ENCODE measurements at places on chromosomes 4 and X.

DNA sequence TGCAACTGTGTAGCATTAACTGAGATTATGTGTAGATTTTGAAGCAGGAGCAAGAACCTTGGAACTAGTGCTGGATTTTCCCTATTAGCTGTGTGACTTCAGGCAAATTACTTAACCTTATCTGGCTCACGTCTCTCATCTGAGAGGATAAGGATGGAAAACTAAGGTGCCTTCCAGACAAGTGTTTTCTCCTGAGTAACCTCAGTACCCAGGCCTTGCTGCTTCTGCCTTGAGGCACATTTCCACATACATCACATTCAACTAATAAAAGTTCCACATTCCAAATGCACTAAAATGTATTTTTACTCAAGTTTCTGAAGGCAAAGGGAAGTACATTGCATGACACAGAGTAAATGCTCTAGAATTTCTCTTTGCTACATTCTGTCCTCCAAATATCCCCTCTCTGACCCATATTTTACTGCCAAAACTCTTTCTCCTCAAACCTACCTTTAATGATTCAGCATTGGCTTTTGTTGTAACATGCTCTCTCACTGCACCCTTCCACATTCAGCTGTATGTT, 195.4 kb upstream of the ADGRL3 start:
- DNase-seq, result no peak

DNA sequence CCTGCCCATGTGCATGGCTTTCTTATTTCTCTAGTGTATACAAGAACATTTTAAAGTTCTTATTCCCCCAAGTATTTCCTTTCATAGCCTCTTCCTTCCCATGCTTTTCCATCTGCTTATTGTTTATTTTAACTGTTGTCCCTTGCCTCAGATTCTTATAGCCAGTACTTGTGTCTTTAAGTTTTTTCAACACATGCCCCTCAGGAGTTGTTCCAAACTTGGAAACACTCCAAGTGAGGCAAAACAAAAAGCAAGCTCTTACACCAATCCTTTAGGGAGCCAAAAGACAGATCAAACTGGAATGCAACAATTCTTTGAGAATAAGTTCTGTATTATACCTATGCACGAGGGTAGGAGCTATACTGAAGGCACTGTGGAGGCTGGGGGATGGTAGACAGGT, 222.0 kb upstream of the STK26 start:
- no peak for DNase-seq

DNA sequence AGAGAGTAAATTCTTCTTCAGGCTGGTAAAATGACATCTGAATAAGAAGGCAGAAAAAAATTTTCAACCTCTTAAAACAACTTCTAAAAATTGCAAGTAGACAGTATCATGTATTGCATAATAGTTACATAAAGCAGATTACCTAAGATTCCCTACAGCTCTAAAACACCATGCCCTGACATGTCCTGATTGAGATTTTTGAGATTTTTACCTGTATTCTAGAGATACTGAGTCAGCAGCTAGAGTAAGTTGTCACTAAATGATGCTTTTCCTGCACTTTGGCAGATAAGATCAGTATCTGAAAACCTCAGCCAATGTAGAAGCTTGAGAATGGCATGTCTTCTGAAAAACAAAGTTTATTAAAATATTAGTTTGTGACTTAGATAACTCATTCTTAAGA, 713.6 kb downstream of the CCSER1 start:
- no peak for DNase-seq

DNA sequence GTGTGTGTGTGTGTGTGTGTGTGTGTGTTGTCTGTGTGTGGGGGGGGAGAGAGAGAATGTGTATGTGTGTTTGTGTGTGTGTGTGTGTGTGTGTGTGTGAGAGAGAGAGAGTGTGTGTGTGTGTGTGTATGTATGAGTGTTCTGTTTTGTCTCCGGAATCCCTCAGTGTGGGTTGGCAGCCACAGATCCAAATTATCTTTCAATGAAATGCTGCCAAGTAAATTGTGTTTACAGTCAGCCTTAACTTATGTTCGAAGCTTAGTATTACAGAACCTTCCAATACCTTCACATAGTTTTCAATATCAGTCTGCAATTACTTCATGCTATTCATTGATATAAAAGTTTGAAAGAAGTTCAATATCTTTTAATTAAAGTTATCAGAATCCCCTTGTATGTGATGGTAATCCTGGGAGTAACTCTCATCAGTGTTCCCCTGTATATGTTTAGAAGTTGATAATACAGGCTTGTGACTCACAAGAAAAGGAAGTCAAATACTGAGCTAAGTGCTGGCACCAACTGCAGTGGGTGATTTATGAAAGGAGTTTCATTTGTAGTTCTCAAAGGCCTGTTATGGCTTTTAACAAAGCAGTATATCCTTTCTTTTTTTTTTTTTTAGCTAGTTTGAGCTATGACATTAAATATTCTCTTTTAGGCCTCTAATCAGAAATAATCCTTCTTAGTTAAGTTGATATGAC, 51.6 kb upstream of the HTR2C start:
- no peak for DNase-seq

DNA sequence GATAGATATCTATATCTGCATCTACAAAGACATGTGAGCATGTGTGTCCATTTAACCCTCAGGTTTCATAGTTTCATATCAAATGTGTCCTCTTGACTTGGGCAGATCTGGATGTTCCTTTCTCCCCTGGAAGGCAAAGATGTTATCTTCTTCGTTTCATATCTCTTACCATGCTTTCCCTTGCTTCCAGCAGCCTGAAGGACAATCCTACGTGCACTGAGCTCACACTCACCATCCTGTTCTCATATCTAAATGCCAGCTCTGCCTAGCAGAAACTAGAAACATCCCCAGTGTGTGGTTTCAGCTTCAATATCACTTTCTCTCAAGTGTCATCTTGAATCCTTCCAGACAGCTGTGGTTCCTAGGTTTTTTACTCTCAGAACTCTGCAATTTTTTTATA, 66.2 kb downstream of the ZAR1 start:
- DNase-seq, result no peak

Data from GM10248 (cell line).